ENCODE measurements at places on chromosomes 5 and 9.
A peak's percentile ranks its signal among the peaks of the same experiment; 100 is the strongest.

DNA sequence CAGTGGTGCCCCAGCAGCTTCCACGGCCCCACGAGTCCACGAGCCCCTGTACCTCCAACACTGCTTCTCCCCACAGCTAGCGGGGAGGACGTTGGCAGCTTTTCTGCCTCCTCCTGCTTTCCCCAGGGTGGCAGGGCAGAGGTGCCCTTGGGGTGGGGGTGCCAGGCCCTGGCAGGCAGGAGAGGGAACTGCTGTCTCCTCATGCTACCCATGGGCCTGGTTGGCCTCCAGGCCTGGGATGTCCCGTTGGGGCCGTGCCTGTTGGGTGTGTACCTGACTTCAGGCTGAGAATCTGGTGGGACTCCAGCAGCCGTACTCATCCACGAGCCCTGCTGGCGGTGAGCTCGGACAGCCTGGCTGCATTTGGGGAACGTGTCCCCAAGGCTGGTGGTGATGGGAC lies 27.3 kb downstream of the RXRA start:
- DNase-seq, result no peak

DNA sequence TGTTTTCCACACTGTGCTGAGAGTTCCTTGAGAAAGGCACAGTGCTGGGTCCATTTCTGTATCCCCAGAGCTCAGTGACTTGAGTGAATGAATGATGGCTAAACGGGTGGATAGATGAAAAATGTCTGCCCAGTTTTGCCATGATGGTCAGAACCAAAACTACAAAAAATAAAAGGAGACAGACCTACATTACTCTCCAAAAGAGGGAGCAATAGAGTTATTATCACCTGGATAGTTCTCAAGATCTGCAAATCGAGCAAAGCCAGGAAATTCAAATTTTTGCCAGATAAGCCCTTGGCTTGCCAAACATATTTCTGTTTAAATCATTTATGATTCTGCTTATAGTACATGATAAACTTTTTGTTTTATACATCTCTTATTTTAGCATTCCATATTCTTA lies 214.2 kb upstream of the ZNF462 start:
- DNase-seq, result no peak

- peak; percentile 5 for DNase-seq
Measured at GRCh38 chr9:85900504-85901201, 40.3 kb upstream of the NAA35 start.

GRCh38 chr5:172575816-172576545 lies 65.1 kb upstream of the NEURL1B start:
- no peak for DNase-seq

DNA sequence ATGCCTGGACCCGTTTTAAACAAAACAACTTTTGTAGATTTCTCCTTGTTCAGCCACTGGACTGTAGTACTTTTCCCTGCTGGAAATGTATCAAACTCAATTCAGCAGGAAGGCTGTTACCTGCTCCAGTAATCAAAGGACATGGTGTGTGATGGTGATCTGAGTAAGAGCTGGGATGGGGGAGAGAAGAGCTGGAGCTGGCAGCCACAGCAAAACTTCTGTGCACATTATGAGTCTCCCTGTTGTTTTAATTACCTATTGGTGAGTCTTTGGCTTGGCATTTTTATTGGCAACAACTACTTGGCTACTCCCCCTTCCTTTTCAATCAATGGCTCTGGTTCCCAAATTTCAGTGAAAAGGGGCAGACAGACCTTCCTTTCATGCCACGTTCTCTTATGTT lies 9.7 kb downstream of the NREP start:
- no peak for DNase-seq

DNA sequence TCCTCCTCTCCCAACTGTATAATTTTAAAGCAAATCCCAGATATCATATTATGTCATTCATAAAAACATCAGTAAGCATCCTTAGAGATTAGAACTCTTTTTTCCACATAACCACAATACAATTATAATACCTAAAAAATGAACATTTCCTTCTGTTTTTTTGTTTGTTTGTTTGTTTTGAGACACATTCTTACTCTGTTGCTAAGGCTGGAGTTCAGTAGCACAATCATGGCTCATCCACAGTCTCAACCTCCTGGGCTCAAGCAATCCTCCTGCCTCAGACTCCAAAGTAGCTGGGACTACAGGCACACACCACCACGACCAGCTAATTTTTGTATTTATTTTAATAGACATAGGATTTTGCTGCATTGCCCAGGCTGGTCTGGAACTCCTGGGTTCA lies 8.0 kb downstream of the F2R start:
- DNase-seq, result no peak

GRCh38 chr5:122091936-122092600 lies 14.0 kb upstream of the LOX start:
- DNase-seq, result no peak

DNA sequence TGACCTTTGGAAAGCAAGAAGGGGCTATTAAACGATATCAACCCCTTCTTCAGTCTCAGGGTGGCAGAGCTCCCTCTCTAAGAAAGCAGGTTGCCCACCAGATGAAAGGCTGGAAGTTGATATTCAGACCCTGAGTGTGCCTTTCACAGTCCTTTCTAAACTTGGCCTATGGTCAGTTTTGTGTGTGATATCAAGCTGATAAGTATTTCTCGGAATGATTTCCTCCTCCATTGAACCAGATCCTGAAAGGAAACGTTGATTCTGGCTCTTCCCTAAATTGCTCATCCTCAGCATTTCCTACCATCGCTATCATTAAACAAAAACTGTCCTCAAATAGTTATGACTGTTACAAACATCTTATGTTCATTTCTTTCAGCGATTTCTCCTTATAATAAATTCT lies 130.4 kb downstream of the CEMIP2 start:
- no peak for DNase-seq

GRCh38 chr9:4514252-4515128 lies 24.2 kb downstream of the SLC1A1 start:
- DNase-seq, result no peak

All from stimulated activated CD8-positive, alpha-beta memory T cell treated with anti-CD3 and anti-CD28 coated beads, Interleukin-7, amount 100 ng/mL, for 48 hours (primary cell).